T-helper 17 cell (primary cell): ENCODE measurements at places on chromosomes 3 and 15.

DNA sequence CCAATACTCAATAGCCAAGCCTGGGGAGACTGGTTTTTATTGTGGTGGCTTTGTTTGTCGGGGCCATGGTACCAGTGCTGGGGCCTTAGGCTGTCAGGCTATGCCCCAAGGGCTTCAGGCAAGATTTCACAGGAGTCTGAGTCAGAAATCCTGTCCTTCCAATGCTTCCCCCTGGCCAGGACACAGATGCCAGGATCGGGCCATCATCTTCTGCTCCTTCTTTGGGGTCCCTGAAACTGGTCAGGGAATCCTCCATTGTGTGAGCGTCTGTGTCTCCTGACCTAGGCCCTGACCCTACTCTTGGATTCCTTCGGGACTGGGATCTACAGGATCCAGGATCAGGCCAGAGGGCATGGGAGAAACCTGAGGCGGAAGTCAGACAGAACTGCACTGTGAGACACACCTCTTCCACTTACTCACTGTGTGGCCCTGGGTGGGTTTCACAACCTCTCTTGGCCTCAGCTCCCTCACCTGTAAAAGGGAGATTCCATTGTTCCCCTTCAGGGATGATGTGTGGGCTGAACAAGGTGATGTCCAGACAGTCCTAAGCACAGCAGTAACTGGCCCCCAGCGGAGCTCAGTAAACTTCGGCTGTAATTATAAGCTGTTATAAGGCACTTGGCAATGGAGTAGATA is 292.7 kb downstream of the UACA start:
- no peak overlapping the region for H3K4me3 ChIP-seq
- H3K27ac ChIP-seq, result no peak overlapping the region
- peaks cover 41% of the 10 kb centered on the region for H3K27me3 ChIP-seq
- no peaks in the 10 kb centered on the region for H3K36me3 ChIP-seq

GRCh38 chr15:77352887-77353286 is 67.0 kb downstream of the PEAK1 start:
- H3K27ac ChIP-seq, result no peak overlapping the region
- peaks cover 7% of the 10 kb centered on the region for H3K4me1 ChIP-seq
- H3K36me3 ChIP-seq, result peaks cover 2% of the 10 kb centered on the region

DNA sequence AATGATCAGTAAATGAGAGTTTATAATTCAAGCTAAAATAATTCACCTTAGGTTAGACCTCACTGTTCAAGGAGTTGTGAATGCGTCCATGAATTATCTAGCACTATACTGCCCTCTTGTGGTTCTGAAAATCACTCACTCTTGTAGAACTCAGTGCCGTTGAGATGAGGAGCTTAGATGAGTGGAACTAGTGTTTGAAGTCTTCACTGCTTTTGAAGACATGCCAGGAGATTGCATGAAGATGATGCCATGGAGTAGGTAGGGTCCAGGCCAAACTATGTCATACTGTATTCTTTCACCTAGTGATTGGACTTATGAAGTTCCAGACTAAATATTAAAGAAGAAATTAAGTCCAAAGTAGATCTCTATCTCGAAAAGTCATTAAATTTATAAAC is 28.8 kb downstream of the LYSMD4 start:
- H3K4me1 ChIP-seq, result peaks cover 23% of the 10 kb centered on the region
- peak overlapping the region; percentile 89 for H3K27ac ChIP-seq
- H3K27me3 ChIP-seq, result no peaks in the 10 kb centered on the region
- no peak overlapping the region for H3K4me3 ChIP-seq
- peaks cover 6% of the 10 kb centered on the region for H3K36me3 ChIP-seq

DNA sequence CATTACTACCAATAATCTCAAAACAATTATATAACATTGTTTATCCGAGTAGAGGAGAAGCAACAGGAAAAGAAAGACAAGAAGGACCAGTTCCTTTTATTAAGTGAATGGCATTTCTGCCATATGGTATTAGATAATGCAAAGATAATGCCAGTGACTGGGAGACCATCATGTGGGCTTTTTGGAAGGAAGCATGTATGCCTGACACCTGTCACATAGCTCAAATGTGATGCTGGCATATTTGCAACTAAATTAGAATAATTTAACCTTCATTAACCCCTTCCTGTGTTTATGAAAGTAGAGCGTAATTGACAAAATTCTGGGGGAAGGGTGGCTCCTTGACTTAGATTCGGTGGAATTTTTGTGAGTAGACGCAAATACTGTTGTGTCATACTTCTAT is 733.0 kb downstream of the TUSC7 start:
- DNase-seq, result no peak
- no peaks in the 10 kb centered on the region for H3K4me1 ChIP-seq
- no peaks in the 10 kb centered on the region for H3K27me3 ChIP-seq
- H3K4me3 ChIP-seq, result no peak overlapping the region
- H3K27ac ChIP-seq, result no peak overlapping the region

DNA sequence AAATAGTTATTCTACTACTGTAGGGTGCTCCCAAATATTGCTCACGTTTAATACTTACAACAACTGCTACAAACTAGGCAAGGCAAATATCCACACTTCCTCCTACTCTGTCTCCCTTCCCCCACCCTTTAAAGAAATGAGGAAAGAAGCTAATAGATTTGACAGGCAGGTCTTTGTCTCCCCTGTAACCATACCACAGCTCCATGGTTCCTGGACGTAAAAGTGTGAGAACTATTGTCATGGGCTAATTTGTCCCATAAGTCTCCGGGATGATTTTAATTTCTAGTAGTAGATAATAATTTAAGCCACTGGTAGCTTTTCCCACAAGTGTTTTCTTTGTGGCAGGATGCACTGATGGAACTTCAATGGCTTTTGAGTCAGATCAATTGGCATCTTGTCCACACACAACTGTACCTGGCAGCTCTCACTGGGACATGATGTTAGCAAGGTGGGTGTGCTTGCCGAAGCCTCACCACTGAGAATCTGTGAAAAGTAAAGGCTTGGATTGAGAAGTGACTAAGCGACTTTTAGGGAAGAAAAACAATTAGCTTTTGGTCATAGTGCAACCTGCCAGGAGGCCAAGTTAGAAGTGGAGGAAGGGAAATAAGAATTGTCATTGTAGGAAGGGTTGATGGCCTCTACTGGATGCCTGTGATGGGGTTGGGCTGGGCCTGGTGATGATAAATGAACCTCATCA is 1.4 kb upstream of the CPOX start:
- peaks cover 21% of the 10 kb centered on the region for H3K4me1 ChIP-seq
- H3K36me3 ChIP-seq, result no peaks in the 10 kb centered on the region
- H3K27me3 ChIP-seq, result peaks cover 9% of the 10 kb centered on the region

- H3K4me1 ChIP-seq, result no peaks in the 10 kb centered on the region
- no peak for DNase-seq
- H3K27ac ChIP-seq, result no peak within 1 kb of the TSS
- peaks cover 8% of the 10 kb centered on the region for H3K27me3 ChIP-seq
Measured at GRCh38 chr3:196311-197148, at the start of gene CHL1. TSS of gene CHL1 (plus strand) at chr3:196763. CDS start at chr3:319777, 123,014 bp downstream.

DNA sequence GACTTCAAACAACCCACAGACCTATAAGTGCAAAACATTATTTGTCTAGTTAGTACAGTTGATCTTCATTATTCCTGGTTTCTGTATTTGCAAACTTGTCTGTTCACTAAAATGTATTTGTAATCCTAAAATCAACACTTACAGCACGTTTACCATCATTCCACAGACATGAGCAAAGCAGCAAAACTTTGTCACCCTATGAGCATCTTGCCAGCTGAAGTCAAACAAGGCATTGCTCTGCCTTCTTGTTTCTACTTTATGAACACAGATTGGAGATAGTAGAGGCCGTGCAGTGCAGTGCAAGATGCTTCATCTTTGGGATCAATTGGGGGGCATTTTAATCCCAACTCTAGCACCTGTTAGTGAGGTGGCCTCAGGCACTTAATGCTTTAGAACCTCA is 202.1 kb downstream of the NLGN1 start:
- no peaks in the 10 kb centered on the region for H3K27me3 ChIP-seq
- no peak overlapping the region for H3K27ac ChIP-seq
- H3K36me3 ChIP-seq, result no peaks in the 10 kb centered on the region
- no peak overlapping the region for H3K4me3 ChIP-seq
- H3K4me1 ChIP-seq, result no peaks in the 10 kb centered on the region

DNA sequence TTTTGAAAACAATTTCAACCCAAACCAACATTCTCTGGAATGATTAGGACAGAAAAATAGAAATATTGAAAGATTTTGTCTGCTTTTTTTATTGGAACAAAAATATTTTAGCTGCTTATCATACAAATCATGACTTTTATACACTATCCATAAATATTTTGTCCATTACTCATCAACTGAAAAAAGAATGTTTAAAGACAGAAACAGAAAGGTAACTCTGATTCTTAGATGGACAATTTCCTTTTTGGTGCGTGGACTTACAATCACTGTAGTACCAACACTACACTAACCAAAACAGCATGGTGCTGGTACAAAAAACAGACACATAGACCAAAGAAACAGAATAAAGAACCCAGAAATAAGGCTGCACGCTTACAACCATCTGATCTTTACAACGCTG is 582.8 kb upstream of the CCDC54 start:
- no peaks in the 10 kb centered on the region for H3K4me1 ChIP-seq
- no peaks in the 10 kb centered on the region for H3K27me3 ChIP-seq
- no peak overlapping the region for H3K27ac ChIP-seq
- no peaks in the 10 kb centered on the region for H3K36me3 ChIP-seq
- no peak overlapping the region for H3K4me3 ChIP-seq
- no peak for DNase-seq

DNA sequence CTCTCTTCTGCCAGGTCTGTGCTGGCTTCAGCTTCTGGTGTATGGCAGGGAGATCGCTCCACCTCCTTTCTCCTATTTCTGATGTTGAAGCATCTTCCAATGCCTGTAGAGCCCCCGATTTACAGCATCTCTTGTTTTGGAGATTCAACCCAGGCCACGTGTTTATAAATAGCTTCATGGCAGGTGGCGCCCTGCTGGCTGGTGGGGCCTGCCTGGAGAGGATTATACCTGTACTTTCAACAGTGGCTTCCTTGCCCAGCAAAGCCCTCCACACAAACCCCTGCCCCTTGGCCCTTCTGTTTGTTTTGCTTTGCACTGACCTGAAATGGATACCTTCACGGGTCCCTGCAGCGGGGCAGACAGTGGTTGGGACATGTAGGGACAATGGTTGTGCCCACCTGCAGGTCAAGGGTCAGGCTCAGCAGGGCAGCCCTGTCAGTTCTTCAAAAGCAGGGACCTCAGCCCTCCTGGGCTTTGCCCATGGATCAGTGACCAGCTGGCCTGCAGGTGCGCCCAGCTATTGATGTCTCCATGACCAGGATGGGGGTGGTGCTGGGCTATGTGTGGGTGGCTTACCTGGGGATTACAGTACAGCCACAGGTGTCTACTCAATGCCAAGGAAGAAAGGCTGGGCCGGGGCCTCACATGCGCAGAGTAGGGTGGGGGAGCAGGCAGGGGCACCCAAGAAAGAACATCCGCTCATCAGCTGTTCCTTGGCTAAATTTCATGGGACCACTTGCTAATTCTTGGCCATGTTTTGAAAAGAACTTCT is 112.7 kb upstream of the PRR23C start:
- H3K27me3 ChIP-seq, result no peaks in the 10 kb centered on the region
- no peaks in the 10 kb centered on the region for H3K36me3 ChIP-seq
- no peaks in the 10 kb centered on the region for H3K4me1 ChIP-seq
- no peak overlapping the region for H3K27ac ChIP-seq
- H3K4me3 ChIP-seq, result no peak overlapping the region
- DNase-seq, result no peak

- H3K36me3 ChIP-seq, result no peaks in the 10 kb centered on the region
- DNase-seq, result no peak
- H3K4me1 ChIP-seq, result no peaks in the 10 kb centered on the region
Measured at GRCh38 chr3:84980011-84980410, 21.2 kb downstream of the CADM2 start.

- no peaks in the 10 kb centered on the region for H3K27me3 ChIP-seq
- H3K36me3 ChIP-seq, result peaks cover 3% of the 10 kb centered on the region
- no peak for DNase-seq
- peak overlapping the region; percentile 97 for H3K4me3 ChIP-seq
- H3K4me1 ChIP-seq, result peaks cover 27% of the 10 kb centered on the region
- peak overlapping the region; percentile 84 for H3K27ac ChIP-seq
Measured at GRCh38 chr15:89244574-89244903, 760 bp downstream of the FANCI start.

DNA sequence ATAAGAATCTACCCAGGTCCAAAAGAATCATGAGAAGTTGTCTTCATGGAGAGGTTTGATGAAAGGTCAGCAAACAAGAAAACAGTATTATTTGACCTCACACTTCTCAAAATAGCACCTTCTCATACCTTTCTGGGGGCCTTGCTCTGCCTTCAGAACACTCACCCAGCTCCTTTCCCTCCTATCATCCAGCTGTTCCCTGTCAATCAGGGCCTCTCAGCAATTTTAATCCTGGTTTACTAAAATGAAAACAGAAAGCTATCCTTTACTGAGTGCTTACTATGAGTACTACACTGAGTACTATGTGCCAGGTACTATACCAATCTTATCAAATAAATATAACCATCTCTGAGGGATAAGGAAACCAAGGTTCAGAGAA is 138.6 kb downstream of the GAP43 start:
- H3K4me3 ChIP-seq, result no peak overlapping the region
- DNase-seq, result no peak
- peaks cover 25% of the 10 kb centered on the region for H3K27me3 ChIP-seq

GRCh38 chr15:72011302-72011942 is 106.5 kb downstream of the MYO9A start:
- no peaks in the 10 kb centered on the region for H3K27me3 ChIP-seq
- DNase-seq, result no peak
- H3K36me3 ChIP-seq, result peaks cover 11% of the 10 kb centered on the region
- H3K27ac ChIP-seq, result no peak overlapping the region
- H3K4me3 ChIP-seq, result no peak overlapping the region

DNA sequence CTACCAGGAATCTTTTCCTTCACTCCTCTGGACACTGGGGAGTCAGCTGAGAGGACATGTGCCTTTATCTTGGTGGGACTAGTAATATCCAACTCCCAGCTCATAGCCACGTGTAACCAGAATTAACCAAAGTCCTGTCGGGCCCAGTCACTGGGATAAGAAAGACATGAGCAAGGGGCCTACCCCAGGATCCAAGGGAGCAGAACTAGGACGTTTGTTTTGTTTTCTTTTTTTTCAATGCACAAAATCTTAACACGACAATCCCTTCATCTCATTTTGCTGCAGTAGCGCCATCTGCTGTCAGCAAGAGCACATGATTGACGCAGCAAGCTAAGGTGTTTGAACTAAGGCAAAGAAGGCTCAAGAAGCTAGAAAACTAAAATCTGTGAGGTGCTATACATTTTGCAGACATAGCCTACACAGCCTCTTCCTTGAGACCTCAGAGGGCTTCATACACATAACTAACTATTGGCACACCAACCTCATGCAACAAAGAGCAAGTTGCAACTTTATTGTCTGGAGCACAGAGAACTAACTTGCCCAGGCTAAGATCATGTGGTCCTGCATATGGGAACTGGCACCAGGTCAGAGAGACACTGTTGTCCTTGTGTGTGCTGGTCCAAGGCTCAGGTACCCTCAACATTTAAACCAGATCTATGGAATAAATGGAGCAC is 43.6 kb downstream of the RLBP1 start:
- peaks cover 3% of the 10 kb centered on the region for H3K36me3 ChIP-seq
- H3K4me3 ChIP-seq, result no peak overlapping the region
- H3K4me1 ChIP-seq, result peaks cover 10% of the 10 kb centered on the region
- peak; percentile 23 for DNase-seq
- no peaks in the 10 kb centered on the region for H3K27me3 ChIP-seq

GRCh38 chr3:87173776-87174175 is 53.3 kb upstream of the CHMP2B start:
- no peaks in the 10 kb centered on the region for H3K4me1 ChIP-seq
- no peak for DNase-seq
- H3K4me3 ChIP-seq, result no peak overlapping the region
- H3K27ac ChIP-seq, result no peak overlapping the region
- H3K27me3 ChIP-seq, result peaks cover 2% of the 10 kb centered on the region
- no peaks in the 10 kb centered on the region for H3K36me3 ChIP-seq

- peaks cover 6% of the 10 kb centered on the region for H3K4me1 ChIP-seq
- no peak for DNase-seq
- peaks cover 6% of the 10 kb centered on the region for H3K36me3 ChIP-seq
- H3K27me3 ChIP-seq, result no peaks in the 10 kb centered on the region
Measured at GRCh38 chr15:55387027-55387426, 21.1 kb downstream of the CCPG1 start.
